ENCODE measurements at places on chromosomes 1 and 21.
A peak's percentile ranks its signal among the peaks of the same experiment; 100 is the strongest.

DNA sequence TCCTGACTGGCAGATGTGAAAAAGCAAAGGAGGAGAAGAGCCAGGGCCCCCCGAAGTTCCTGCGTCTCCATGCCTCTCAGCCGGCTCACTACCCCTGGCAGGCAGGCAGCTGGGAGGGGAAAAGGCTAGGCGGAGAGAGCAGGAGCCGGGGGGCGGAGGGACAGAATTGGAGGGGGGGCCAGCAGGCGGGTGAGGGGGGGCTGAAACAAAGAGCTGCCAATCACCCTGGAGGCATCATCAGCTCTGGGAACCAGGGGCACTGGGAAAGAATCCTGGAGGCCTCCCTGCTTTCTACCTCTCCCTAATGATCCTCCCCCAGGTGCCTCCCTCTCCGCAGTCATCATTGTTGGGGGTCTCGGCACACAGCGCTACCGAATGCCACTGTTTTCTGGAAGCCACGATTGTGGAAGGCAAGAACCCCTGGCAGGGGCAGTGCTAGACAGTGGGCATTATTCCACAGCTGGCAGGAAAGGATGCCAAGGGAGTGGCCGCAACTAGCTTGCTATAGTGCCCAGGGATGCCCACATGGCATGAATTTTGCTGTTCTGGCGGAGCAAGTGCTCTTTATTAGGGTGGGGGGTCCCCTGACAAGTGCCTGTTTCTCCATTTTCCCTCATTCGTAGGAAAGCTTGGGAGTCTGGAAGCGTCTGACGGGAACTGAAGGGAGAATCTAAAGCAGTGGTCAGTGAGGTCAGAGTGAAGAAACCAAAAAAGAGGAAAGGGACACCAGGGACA lies at the start of gene THBS3:
Gene THBS3, minus strand, starts transcription at position 92 of the 735 bp plus-strand sequence. Its CDS starts 21 bp downstream, at position 71.
- peak; percentile 87 for DNase-seq

- DNase-seq = no peak
Observed at GRCh38 chr21:15224346-15225086, 159.7 kb upstream of the NRIP1 start.

GRCh38 chr1:20344738-20345137 lies 54.1 kb downstream of the VWA5B1 start:
- peak; percentile 72 for DNase-seq

GRCh38 chr1:40393173-40393572 lies 19.6 kb downstream of the SMAP2 start:
- DNase-seq = no peak

- DNase-seq = no peak
Observed at GRCh38 chr1:23480187-23481025, 3.6 kb downstream of the ASAP3 start.

DNA sequence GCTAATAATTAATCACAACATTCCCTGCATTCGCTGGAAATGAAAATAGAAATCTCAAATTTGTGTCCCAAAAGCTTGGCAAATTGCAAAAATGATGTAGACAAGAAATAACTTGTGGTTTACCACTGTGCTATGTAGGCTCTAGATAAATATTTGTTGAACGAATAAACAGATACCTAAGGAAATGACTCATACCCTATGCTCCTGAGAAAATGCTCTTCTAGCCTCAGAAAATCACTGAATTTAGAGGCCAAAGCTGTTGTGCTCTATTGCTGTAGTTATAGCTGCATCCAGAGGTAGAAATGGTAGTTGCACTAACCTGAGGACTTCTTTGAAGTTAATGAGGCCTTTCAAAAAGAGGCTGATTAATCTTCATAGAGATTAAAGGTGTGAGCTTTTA lies 142.0 kb upstream of the ZNHIT6 start:
- no peak for DNase-seq

- DNase-seq = no peak
Observed at GRCh38 chr1:31062867-31063380, 2.6 kb downstream of the PUM1 start.

DNA sequence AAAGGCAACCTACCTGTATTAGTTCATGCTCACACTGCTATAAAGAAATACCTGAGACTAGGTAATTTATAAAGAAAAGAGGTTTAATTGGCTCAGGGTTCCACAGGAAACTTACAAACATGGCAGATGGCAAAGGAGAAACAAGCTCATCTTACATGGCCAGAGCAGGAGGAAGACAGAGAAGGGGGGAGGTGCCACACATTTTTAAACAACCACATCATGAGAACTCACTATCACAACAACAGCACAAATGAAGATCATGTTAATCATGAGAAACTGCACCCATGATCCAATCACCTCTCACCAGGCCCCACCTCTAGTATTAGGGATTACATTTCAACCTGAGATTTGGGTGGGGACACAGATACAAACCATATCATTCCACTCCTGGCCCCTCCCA lies 90.6 kb upstream of the KCTD3 start:
- no peak for DNase-seq

DNA sequence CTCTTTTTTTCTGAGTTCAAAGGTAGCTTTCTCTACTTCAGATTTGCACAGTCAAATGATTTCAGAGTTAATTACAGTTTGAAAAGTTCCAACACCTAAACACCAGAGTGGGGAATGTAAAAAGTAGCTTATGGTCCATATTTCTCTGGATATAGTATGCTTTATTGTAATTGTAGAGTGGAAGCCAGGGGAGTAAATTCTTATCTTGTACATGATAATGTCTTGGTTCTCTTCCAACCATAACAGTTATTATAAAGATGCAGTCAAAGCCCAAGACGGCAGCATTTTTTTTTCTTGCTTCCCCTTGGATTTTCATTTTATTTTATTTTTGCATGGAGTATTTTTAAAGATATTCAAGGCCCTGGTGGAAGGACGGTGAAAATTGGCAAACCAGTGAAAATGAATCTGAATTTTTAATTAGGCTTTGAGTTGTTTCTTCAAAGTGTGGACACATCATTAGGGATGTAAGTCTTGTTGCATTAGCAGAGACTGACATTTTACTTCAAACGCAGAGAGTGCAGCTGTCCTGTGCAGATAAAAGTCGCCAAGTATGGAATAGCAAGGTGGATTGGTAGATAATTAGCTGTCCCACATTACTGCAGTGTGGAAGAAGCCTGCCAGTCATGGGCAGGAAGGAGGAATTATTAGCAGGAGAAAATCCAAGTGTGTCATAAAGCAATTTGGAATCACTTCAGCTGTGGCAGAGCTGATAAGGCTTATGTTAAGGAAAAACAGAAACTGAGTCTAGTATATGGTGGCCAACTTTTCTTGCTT lies 11.3 kb downstream of the CACHD1 start:
- no peak for DNase-seq
